MV-4-11 (cell line): ENCODE measurements at places on chromosomes 12 and 14.

DNA sequence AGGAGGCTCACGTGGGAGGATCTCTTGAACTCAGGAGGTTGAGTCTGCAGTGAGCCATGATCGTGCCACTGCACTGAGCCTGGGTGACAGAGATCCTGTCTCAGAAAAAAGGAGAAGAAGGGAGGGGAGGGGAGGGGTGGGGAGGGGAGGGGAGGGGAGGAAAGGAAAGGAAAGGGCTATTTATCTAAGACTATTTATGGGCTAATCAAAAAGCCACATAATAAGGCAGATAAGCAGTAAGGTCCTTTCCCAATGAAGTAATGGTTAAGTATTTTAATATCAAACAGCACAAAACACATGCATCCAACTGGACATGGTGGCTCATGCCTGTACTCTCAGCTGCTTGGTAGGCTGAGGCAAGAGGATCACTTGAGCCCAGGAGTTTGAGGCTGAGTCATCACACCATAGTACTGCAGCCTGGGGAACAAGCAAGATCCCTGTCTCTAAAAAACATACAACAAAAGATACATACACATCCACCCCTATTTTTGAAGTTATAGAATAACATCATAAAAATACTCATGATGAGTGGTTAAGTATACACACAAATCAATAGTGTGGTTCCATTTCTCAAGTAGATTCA, 9.7 kb downstream of the PAWR start:
- DNase-seq = no peak

DNA sequence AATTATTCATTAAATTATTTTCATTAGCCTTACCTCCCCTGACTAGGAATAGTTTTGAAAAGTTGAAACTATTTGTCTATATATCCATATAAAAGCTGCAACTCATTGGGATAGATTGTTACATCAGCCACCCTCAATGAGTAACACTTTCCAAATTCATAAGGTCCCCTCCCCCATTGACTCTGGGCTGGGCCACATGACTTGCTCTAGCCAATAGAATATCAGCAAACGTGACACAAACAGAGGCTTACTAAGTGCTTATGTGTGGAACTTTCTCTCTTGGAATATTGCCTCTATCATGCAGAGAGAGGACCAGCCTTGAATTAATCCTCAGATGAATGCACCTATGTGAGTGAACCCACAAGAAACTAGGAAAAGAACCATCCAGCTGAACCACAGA, 213.7 kb downstream of the CCDC59 start:
- peak; percentile 8 for DNase-seq

- DNase-seq = peak; percentile 5
Measured at GRCh38 chr12:7834701-7835100, 38.0 kb downstream of the SLC2A14 start.

- DNase-seq = no peak
Measured at GRCh38 chr14:91947475-91948184, at the start of gene FBLN5. Gene FBLN5 (minus strand): TSS chr14:91947694. CDS start chr14:91947229, 465 bp downstream.

- no peak for DNase-seq
Measured at GRCh38 chr12:79083181-79083580, 218.6 kb downstream of the SYT1 start.

- no peak for DNase-seq
Measured at GRCh38 chr14:99441157-99441870, 39.3 kb downstream of the SETD3 start.

- DNase-seq = no peak
Measured at GRCh38 chr12:41073633-41074472, 114.3 kb upstream of the PDZRN4 start.
